ENCODE measurements at places on chromosomes 16 and 17.

- no peak for DNase-seq
Measured at GRCh38 chr16:78583441-78583840, 484.0 kb downstream of the WWOX start.

- DNase-seq, result no peak
Measured at GRCh38 chr17:67353161-67353560, 13.2 kb downstream of the PSMD12 start.

DNA sequence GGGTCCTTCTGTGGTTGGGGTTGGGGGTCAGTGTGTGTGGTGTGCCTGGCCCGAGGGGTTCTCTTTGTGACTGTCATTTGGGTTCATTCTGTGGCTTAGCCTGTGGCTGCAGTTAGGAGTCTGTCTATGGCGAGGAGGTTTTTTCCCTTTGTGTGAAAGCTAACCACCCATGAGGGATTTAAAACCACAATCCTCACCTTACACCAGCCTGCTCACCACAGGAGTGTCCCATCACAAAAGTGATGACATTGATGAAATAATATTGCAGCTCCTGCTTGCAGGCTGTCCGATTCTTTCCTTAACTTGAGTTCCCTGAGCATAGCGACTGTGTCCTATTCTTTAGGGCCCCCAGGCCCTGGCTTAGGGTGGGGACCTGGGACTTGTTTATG is 113.6 kb downstream of the RAP1GAP2 start:
- DNase-seq, result no peak

DNA sequence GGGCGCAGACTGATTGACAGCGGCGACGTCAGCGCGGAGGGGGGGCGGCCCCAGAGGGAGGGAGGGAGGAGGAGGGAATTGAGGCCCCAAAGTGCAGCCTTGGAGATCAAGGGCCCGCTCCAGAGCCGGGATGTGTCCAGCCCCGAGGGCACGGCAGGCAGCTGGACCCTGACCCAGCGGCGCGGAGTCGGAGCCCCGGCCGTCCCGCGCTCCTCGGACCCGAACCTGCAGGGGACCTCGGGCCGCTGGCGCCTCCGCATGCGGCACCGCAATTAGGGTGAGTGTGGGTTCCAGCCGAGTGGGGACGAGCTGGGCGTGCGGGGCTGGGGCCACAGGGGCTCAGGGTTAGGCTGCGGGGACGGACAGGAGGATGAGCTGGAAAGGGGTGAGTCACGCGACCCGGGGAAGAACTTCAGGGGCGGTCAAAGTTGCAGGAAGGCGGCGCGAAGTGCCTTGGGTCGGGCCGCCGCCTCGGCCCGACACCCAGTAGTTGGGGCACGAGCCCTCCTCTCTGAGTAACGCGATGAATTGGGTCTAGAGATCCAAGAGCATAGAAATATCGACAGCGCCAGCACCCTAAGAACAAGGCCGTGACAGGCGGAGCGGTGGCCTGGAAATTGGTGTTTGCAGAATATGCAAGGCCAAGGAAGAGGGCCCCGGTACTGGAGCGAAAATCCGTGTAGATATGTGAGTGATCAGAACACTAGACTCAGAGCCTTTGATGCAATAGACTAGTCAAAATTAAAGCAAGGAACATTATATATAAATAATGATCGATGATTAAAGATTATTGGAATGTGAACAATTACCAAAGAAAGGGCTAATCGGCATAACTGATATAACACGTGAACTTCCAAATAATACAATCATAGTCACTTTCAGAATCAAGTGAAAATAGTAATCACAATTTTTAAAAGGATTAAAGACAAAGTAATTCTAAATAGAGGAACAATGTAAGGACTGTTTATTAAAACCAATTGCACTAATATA is at the start of gene TBX4:
TSS of gene TBX4 (plus strand) at position 122 of the 990 bp plus-strand sequence. CDS start 4,069 bp downstream, outside the sequence.
- no peak for DNase-seq

GRCh38 chr17:55549140-55549539 is 37.9 kb upstream of the SMIM36 start:
- DNase-seq, result no peak

GRCh38 chr16:684961-685696 is 995 bp upstream of the JMJD8 start:
- DNase-seq, result no peak

- no peak for DNase-seq
Measured at GRCh38 chr16:72917051-72917450, 130.9 kb downstream of the ZFHX3 start.

Measured in cortex of kidney (tissue), 1 donor.